Kidney (tissue), 22 donors: ENCODE measurements at places on chromosomes 3 and 15.

GRCh38 chr3:69781593-69781992 lies 42.3 kb downstream of the MITF start:
- no peak for DNase-seq

DNA sequence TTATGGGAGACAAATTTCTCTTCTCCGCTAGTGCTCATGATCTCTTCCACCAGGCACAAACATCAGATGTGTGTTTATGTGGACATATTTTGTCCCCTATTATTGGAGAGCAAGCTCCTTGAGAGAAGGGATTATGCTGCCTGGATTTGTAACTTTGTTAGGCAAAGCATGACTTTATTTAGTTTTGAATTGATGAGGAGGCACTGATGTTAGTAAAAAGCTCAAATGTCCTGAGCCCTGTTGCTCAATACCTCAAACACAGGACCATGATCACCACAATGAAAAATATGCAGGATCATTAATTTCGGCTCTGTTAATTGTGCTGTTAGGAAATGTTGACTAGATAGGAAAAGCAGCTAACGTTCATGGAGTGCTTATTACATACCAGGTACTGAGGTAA lies 29.1 kb downstream of the SCG5 start:
- DNase-seq: no peak

DNA sequence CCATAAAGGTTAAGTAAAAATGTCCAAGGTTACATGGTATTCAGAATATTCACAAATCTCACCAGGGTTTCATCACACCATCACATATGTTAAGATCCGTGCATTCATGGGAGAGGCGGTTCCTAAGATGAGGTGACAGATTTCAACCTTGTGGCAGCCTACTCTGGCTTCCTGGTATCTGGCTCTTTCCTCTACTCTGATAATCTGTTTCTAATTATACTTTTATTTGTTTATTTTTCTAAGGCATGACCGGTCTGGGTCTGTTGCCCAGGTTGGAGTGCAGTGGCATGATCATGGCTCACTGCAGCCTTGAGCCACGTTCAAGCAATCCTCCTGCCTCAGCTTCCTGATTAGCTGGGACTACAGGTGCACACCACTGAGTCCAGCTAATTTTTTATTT lies 34.4 kb downstream of the RAF1 start:
- DNase-seq: no peak

- no peak for DNase-seq
Measured at GRCh38 chr15:22907161-22907950, 68.9 kb downstream of the NIPA2 start.

DNA sequence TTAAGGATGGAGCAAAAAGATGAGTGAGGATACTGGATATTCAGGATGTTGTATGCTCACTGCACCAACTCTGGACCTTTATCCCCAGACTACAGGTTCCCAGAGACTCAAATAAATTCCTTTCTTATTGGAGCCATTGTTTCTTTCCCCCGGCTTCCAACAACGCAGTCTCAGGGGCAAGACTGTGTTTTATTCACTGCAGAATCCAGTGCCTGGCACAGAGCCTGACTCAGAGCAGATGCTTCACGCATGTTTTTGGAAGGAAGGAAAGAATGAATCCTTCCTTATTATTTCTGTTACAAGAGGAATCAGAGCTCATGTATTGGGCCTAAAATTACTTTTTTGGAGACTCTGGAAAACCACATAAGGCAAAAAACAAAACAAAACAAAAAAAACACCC lies 96.0 kb upstream of the VGLL4 start:
- DNase-seq: no peak
